Stimulated activated CD4-positive, alpha-beta T cell treated with anti-CD3 and anti-CD28 coated beads, Interleukin-12 subunit alpha, Interleukin-12 subunit beta, amount 100 ng/mL, for 4 hours (primary cell): ENCODE measurements at places on chromosomes 2 and 18.

DNA sequence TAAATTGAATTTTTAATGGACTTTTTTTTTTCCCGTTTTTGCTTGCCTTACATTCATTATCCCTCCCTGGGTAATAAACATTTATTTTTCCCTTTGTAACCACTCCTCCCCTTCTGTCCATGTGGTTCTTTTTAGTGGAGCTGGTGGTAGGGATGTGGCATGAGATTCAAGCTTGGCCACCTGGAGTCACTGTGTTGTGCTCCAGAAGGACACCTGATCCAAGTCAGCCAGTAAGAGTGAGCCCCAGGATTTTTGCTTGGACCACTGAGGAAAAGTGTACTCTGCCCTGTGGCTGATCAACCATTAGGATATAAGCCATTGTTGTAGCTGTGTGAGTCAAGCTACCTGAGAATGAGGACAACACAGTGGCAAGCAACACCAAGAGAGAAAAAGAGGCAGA is 11.1 kb upstream of the ACTR3 start:
- DNase-seq = no peak

DNA sequence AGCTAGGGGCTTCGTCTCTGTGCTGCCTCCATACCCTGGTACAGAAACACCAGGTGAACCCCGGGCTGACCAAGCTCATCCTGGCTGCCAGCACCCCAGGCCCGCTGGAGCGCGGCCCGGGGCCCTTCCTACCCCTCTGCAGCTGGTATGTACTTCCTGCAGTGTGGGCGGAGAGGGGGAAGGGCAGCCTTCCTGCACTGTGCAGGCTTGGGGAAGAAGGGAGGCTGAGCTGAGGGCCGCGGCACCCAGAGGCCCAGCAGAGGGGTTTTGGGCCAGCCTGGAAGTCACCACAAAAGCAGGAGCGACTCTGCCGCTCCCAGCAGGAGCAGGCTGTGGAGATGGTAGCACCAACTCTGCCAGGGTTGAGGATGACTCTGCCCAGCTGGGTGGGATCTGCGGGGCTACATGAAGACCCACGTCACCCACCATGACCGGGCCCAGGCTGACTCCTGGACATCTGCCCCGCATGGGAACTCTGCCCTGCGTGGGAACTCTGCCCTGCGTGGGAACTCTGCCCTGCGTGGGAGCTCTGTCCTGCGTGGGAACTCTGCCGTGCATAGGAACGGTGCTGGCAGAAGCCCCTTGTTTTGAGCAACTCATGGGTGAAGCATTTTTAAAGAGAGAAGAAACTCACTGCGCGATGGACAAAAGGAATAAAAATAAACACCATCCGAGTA is 273.3 kb downstream of the NDUFA10 start:
- DNase-seq = peak; percentile 32

DNA sequence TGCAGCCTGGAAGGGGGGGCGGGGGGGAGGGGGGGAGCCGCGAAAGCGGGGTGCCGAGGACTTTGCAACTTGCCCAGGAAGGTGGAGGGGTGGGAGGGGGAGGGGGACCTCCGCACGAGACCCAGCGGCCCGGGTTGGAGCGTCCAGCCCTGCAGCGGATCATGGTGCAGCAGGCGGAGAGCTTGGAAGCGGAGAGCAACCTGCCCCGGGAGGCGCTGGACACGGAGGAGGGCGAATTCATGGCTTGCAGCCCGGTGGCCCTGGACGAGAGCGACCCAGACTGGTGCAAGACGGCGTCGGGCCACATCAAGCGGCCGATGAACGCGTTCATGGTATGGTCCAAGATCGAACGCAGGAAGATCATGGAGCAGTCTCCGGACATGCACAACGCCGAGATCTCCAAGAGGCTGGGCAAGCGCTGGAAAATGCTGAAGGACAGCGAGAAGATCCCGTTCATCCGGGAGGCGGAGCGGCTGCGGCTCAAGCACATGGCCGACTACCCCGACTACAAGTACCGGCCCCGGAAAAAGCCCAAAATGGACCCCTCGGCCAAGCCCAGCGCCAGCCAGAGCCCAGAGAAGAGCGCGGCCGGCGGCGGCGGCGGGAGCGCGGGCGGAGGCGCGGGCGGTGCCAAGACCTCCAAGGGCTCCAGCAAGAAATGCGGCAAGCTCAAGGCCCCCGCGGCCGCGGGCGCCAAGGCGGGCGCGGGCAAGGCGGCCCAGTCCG is 540 bp downstream of the SOX11 start:
- DNase-seq = no peak

GRCh38 chr2:132588576-132588975 is 81.4 kb downstream of the LYPD1 start:
- DNase-seq = no peak

DNA sequence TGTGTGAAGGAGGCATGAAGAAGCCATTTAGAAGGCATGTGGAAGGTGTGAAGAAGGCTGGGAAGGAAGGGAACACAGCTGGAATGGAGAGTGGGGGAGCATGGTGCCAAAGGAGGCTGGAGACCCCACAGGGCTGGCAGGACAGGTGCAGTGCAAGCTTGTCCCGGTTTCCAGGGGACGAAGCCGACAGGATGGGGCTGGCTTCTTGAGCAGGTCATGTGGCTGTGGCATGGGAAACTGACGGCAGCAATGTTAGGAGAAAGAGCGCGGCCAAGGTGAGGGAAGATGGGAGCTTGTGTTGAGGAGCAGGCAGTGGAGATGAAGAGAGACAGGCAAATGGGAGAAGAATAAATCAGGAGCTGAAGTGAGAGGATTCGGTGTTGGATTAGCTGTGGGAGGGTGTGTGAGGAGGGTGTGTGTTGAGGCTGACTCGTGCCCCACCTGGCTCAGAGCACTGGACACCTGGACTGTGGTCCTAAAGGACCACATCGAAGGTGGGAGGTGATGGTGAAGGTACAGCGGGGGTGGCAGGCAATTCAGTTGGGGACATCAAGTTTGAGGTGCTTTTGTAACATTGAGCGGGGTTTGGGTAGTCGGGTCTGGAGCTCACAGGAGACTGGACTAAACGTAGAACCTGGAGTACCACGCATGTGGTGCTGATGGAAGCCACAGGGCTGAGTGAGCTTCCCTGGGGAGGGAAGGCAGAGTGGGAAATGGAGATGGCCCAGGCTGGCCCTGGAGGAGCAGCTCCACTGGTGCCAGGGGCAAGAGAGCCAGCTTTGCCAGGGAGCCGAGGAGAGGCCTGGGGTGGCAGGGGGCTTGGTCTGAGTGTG is 165.6 kb upstream of the HDAC4 start:
- no peak for DNase-seq

DNA sequence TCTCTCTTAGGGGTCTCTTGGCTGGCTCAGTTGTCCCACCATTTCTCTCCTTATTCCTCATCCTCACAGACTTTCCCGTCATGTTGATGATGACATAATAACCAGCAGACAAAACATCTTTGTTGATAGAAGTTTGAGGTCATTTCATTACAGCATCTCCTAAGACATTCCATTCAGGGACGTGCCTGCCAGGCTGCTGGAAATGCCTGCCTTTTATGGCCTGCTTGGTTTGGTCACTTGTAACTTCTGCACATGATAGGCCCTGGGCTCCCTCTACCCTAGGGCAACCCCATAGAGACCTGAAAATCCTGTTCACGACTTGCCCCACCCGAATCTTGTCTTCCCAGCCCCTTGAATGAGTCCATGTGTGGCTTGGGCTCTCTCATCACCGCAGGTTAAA is 81.7 kb downstream of the SDC1 start:
- DNase-seq = no peak

DNA sequence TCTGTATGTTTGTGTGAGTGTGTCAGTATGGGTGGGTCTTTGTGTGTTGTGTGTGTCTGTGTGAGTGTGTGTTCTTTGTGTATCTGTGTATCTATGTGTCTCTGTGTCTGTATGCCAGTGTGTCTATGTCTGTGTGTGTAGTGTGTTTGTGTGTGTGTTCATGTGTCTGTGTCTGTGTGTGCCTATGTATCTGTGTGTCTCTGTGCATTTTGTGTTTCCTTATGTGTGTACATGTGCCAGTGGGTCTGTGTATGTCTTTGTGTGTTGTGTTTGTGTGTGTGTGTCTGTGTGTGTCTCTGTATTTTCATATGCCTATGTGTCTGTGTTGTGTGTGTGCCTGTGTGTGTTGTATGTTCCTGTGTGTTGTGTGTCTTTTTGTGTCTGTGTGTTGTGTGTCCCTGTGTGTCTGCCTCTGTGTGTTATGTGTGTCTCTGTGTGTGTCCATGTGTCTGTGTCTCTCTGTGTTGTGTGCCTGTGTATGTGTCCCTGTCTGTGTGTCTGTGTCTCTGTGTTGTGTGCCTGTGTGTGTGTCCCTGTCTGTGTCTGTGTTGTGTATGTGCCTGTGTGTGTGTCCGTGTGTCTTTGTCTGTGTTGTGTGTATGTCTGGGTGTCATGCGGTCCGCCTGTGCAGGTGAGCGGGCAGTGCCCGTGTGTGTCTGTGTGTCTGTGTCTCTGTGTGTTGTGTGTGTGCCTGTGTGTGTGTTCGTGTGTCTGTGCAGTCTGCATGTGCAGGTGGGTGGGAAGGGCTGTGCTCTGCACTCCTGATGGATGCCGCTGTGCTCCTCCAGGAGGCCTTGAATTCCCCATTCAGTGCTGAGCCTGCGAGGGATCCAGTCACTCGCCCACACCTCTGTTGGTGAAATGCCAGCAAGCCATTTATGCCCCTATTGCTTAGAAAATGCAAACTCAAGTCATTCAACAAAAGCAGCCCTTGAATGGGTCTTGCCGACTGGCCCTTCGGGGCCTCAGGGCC is 37.4 kb downstream of the KLHL29 start:
- no peak for DNase-seq

- no peak for DNase-seq
Observed at GRCh38 chr18:49628881-49629795, 67.3 kb downstream of the LIPG start.

GRCh38 chr2:235858881-235859280 is 309.3 kb downstream of the GBX2 start:
- no peak for DNase-seq

DNA sequence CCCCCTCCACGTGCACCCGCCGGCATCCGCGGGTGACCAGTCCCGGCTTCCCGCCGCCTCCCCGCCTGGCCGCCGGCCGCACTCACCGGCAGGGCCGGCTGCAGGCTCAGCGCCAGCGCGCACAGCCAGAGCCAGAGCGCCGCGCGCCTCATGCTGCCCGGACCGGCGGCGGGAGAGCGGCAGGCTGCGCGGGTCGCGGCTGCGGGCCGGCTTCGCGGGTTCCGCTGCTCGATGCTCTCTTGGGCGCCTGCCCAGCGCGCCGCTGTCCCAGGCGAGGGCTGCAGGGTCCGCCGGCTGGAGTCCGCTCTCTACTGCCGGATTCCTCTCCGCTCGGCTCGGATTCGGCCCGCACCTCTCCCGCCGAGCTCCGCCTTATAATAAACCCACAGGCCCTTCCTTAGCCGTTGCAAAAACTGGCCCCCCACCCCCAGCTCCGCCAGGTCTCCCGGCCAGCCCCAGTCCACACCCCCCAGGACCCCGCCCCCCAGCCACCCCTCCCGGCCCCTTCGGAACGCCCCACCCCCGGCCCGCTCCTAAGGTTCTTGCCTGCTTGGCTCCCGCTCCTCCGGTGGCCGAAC is at the start of gene SDC1:
Gene SDC1 (minus strand): TSS at position 415 of the 578 bp plus-strand sequence. CDS start 263 bp downstream, at position 152.
- no peak for DNase-seq

DNA sequence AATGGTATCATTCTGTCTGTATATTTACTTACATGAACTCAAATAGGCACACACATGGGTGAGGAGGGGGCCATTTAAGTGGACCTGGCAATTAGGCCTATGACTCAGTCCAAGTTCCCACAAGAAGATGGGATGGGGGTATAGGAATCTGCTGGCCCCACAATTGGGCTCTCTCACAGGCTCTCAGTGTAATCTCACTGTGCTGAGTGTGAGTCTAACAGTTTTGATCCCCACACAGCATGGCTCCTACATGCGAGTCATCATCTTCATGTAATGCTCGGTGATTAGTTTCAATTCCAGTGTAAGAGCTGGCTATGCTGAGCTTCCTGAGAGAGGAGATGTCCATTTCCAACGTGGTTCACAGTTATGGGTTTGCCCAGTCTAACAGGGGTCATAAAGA is 114.0 kb downstream of the GATA6 start:
- DNase-seq = no peak

- no peak for DNase-seq
Observed at GRCh38 chr2:226429476-226429875, 370.1 kb downstream of the IRS1 start.

- no peak for DNase-seq
Observed at GRCh38 chr2:136116151-136116812, 1.7 kb downstream of the CXCR4 start.

- no peak for DNase-seq
Observed at GRCh38 chr18:24947521-24948305, 404.3 kb downstream of the ZNF521 start.

- DNase-seq = peak; percentile 10
Observed at GRCh38 chr2:102657770-102658169, 38.4 kb downstream of the SLC9A2 start.

DNA sequence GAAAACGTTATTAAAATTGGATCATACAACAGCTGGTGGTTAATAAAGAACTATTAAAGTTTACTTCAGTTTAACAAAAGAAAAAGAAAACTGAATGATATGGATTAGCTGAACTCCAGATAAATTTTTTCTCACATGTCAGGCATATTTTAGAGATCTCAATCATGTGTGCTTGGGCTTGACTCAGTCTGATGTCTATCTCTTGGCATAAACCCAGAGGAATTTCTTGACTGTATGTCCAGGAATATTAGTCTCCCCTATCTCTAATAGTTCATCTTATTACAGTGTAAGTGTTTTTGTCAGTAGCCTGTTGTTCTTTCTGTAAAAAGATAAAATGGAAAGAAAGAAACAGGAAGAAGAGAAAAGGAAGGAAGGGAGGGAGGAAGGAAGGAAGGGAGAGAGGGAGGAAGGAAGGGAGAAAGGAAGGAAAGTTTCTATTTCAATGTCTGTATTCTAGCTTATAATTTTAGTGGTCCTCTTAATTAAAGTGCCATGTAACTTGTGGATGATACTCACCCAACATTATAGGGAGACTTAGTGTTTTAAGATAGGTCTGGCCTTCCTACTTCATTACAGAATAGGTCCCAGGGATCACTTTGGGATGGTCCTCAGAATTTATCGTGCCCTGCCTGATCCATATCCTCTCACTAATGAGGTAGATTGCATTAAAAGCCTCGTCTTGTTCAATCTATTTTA is 99.7 kb upstream of the UGP2 start:
- DNase-seq = no peak

DNA sequence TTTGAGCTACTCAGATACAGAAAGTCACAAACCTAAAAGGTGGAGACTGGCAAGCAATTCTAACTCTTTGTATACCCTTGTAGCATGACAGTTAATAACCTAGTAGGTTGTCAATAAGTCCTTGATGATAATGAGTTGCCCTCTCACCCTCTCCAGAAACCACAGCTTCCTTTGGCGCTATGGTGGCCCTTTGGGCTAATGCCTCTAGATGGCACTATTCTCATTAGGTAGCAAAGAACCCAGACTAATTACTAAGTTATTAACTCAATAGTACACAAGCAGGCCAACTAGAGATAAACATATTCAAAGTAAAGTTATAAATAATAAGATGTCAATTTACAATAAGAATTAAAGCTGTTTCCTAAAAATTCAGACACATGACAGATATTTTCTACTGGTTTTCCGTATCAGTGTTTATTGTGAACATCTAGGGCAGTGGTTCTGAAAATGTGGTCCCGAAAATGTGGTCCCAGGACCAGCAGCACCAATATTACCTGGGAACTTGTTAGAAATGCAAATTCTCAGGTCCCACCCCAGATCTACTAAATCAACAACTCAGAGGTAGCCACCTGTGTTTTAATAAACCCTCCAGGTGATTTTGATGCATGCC is 41.1 kb downstream of the LDAH start:
- DNase-seq = peak; percentile 8

GRCh38 chr2:203820969-203821368 is 46.6 kb upstream of the CTLA4 start:
- no peak for DNase-seq

- no peak for DNase-seq
Observed at GRCh38 chr2:84084856-84085255, 374.2 kb downstream of the SUCLG1 start.
